ENCODE measurements at places on chromosomes 4 and X.

GRCh38 chr4:55931043-55931442 lies 17.7 kb upstream of the CEP135 start:
- no peak for DNase-seq

DNA sequence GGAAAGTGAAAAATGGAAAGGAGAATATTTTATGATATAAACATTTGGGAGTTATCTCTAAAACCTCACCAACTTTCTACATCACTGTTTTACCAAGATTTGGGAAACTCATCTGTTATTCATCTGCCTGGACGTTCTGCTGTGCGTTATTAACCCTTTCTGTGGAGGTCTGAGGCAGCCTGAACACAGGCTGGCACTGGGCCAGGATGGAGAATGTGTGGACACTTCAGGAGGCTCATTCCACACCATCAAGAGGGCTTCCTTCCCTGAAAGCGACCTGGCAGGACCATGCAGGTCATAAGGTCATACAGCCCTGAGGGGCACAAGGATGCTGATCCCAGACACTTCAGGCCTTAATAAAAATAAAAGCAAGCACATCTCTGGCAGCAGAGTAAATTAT lies 31.2 kb upstream of the TMEM184C start:
- DNase-seq, result no peak

- no peak for DNase-seq
These were observed 38.5 kb downstream of the LRBA start for GRCh38 chr4:150976478-150977118.

- no peak for DNase-seq
These were observed 523 bp upstream of the BTK start for GRCh38 chrX:101386542-101386885.

- DNase-seq, result no peak
These were observed 10.4 kb upstream of the EDA start for GRCh38 chrX:69605521-69605920.

DNA sequence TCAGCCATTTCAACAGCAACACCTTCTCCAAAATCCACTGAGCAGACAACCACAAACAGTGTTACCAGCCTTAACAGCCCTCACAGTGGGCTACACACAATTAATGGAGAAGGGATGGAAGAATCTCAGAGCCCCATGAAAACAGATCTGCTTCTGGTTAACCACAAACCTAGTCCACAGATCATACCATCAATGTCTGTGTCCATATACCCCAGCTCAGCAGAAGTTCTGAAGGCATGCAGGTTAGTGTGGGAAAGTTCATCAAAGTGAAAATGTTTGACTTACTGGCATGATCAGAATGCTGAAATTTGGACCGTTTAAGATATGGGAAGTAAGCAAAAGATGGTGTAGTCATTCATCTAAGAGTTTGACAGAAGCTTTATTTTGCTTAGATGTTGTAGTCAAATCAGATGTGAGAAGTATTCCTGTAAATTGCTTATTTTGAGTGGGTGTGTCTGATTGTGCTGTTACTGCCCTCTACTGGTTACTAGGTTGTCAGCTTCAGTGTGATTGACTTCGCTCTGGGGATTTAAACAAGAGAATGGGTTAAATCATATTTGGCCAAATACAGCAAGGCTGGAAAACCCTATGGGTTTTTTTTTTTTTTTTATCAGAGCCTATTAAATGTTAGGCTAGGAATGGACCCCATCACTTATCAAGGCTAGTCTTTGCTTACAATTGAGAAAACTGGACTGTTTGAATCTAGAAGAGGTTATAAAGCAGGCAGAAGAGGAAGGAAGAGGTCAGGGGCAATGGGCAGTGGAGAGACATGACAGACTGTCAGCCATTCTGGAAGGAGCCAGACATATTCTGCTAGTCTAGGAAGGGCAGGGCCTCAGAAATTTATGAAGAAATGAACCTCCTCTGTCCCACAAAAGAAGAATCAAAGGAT lies 130.3 kb downstream of the DIPK2B start:
- DNase-seq, result no peak

DNA sequence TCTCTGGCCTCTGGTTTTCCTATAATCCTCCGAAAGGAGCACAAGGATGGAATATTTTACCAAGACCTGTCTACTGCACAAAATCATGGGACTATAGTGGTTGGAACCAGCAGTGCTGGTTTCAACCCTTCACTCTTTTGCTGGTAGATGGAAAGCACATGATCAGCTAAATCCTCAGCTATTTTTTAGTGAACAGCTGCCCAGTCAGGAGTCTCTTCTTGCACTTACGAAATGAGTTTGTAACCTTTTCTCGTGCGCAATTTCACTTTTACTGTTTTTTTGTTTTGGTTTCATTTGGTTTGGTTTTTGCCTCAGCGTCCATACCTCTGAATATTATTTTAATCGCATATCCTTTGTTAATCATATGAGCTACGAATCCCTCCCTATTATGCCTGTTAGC lies 418.5 kb upstream of the CPEB2 start:
- DNase-seq, result no peak

GRCh38 chr4:112361181-112361791 lies 64.1 kb downstream of the ALPK1 start:
- DNase-seq, result no peak

DNA sequence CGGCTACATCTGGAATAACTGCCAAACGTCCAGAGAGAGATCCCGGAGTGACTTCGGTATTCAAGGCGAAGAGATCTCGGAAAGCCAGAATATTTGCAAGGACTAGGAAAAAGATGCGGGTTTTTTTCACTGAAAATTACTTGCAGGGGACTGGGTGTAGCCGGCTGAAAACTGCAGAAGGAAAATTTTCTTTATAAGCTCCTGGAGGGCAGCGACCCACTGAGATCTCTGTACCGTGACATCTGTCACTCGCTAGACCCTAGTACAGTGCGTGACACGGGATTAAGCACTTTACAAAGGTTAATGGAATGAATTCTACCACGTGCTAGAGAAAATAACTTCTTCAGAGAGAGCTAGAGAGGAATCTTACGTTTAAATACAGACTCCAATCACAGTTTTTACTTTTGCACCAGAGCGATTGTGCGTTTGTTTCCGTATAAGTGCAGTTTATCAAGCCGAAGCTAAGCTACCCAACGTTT lies 1.1 kb upstream of the LCORL start:
- DNase-seq, result no peak

DNA sequence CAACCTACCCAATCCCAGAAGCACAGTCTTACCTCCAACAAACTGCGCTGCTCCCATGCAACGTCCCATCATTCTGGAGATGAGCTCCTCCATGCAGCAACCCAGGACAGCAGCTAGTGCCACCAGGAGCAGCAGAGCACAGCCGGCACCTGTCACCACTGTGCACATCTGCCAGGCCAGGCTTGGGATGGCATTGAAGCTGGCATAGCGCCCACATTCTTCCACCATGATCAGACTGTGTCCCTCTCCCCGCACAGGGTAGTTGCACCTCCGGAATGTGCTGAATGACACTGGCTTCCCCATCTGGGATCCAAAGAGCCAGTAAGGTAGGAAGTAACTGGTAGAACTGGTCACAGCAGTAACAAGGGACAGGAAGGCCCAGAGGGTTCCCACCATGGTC lies 8.8 kb downstream of the LHFPL1 start:
- DNase-seq, result no peak

DNA sequence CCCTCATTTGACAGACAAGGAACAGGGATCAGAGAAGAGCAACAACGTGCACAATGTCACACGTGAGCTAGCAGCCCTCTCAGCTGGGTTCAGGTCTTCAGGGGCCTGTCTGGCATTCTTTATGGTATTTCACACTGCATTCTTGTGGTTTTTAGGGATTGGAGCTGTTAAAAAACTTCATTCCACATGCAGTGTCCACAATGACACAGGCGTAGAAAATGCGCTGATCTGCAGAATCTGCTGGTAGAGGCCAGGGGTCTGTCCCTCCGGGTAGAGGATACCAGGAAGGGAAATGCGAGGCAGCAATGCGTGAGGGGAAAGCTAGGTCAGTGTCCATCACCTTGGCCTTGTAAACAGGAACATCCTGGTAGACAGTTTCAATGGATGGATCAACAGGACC lies 36.6 kb downstream of the MAP7D3 start:
- DNase-seq, result no peak

GRCh38 chrX:47902161-47902560 lies 65.5 kb downstream of the ZNF81 start:
- DNase-seq, result no peak

DNA sequence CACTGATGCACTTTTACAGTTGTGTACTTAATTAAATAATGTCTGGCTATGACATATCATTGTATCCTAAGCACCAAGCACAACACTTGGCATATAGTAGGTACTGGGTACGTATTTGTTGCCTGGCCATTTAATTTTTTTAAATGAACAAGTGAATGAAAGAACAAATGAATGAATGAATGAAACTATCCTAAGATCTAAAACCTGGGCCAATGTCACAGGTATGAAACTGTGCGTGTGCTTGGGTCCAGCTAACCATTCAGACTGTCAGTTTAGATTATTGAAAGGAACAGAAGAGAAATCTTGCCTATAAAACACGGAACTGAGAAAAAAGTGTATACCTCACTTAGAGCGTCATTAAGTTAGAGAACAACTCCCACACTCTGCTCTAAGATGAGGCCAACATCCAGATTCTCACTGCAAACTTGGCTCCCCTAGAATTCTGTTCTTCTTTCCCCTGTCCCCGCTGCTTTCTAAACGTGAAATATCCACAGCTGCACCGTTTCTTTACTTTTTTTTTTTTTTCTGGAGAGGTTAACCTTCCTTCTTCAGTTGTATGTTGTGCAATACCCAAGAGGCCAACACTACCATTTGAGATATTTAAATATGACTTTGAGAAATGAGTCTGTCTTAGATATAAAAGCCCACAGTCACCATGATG lies 17.3 kb upstream of the SEL1L3 start:
- DNase-seq, result no peak

DNA sequence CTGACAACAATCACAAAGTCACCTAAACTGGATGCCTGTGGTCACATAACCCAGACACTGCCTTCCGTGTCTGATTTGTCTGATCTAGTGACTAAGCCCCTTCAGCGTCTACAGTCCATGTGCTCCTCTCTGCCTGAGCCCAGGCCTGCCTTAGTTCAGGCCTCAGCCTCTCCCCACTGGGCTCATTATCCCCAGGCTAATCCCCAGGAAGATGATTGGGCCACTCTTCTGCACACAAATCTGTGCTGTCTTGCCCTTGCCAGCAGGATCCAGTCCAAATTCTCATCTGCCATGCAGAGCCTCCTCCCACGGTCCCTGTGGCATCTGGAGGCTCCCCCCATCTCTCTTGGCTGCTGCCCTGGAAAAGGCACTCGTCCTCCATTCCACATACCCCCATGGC lies 96.5 kb downstream of the SLC2A9 start:
- DNase-seq, result no peak

DNA sequence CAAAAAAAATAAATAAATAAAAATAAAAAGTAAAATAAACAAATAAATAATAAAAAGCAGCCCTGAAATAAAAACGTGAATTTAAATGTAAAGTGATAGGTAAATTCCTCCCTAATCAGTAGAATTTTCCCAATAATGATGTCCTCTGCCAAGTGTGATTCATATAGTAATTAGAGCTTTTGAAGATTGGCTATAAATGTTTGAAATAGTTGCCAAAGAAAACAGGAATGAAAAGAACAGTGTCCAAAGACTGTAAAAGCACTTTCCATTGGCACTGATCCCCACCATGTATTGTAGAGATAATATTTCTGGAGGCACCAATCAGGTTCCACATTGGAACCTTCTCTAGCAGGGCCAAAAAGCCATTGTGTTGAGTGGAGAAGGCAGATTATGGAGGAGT lies 25.9 kb upstream of the SMARCAD1 start:
- DNase-seq, result no peak

GRCh38 chr4:8373270-8373972 lies 67.1 kb downstream of the ACOX3 start:
- no peak for DNase-seq

DNA sequence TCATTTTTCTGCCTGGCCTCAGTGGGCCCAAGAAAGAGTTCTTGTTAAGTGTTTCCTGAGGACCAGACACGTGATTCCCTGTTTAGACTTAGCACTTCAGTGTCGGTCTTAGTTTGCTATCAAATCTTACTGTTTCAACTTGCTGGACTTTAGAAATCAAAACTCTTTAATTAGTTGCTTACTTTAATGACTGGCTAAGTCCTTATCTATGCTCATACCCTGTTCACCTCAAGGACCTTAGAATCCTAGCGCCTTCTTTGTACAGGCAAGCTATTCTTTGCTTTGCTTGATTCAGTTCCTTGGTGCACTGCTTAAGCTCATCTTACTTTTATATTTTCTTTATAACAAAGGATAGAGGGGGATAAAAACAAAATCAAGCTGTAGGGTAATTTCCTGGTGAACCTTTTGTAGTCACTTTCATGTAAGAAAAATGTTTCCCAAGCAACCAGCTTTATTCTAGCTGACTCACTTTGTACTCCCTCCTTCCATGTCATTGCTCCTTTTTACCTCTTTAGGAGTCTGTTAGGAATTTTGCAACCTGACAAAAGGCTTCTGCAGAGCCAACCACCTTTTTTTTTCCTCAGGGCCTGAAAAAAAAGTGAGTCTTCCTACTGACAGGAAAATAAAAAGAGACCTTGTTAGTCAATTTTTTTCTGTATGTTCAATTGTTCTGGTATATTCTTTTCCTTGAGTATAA lies 14.7 kb downstream of the WDR44 start:
- no peak for DNase-seq

DNA sequence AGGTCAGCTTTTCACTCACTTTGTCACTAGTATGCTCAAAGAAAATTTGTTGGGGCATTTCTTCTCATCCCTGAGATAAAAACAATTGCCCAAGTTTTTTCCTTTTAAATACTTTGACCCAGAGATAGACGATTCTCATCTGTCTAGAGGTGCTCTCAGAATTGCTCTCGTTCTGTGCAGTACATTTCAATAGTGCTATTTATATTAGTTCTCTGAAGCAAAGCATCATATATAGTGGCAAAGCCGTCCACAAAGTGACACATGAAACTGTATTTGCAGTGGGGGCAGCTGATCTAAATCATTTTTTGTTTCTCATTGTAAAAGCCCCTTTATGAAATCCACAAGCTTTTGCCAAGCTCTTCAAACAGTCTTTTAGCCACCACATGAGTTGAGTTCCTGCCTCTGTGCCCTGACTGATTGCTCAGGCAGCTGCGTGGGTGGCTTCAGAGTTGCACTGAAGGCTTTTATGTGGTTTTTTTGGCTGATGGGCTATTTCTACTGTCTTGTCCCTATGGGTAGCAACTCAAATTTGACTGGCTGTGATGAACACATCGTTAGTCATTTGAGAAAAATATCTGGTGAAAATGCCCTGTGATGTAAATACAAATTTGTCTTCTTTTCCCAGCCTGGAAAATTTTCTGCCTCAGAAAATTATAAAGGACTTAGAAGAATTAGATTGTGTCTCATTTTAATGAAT lies 119.1 kb upstream of the OTUD4 start:
- no peak for DNase-seq

DNA sequence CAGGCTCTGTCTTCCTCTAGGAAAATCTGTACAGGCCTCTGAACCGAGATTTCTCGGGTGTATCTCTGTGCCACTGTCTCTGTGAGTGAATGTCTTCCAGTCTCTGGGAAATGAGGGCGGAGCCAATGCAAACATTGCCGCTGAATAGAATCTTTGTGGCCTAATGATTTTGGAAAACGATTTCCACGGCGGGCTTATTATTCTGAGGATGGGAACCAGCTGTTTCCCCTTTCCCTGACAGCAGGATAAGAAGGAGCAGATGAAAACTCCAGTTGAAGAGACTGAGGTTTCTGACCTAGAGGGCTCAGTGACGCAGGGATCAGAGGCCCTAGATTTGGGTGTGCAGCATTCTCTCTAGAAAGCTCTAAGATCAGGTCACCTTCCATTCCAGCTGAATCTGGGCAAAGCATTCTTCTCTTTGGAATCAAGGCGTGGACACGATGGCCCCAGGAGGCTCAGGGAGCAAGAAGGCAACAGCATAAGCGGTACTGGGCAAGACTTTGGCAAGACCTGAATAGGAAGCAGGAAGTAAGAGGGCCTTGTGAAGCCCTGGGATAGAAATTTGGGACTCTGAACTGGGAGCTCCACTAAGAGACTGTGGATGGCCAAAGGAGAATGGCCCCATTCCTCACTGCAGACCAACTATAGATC lies 47.3 kb downstream of the PJA1 start:
- no peak for DNase-seq

Measured in cortex of kidney (tissue), 1 donor.